Activated CD8-positive, alpha-beta memory T cell treated with anti-CD3 and anti-CD28 coated beads for 1 hour (primary cell): ENCODE measurements at places on chromosomes 6 and 20.

- DNase-seq = no peak
These were observed 21.2 kb upstream of the MEP1A start for GRCh38 chr6:46772016-46772415.

DNA sequence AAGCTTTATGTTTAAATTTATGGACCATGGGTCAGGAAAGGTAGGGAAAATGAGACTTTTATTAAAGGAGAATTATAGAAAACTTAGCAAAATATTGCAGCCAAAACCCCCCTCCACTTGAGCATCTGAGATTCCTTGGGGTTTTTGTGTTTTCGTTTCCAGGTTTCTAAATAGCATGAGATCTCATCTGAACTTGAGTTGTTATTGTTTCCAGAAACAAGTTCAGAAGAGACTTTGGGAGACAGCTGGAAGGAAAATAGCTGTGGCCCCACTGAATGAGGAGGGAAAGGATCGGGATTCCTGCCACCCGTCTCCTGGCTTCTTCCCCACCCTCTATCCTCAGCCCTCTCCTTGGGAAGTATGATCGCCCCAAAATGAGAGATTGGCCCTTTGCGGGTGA is 75.5 kb downstream of the TBC1D7 start:
- DNase-seq = no peak

DNA sequence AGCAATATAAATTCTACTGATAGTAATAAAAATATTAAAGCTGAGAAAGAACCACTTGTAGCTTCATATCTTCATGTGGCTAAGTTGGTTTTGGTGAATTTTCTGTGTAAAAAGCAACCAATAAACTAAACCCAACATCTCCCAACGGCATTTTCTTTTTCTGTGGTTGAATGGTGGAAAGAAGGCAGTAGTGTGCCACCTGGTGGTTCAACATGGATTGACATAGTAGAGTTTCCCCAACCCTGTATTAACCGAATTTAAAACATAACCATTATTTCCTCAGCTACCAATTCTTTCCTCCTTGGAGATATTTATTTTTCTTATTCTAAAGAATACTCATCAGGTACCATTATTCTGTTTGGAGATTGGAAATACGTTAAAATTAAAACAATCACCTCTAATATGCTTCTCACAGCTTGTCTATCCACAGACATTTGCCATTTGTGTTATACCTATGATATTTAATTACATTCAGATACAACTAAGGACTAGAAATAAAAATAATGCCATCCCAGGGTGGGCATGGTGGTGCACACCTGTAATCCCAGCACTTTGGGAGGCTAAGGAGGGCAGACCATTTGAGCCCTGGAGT is 117.1 kb upstream of the EEF1E1 start:
- no peak for DNase-seq

DNA sequence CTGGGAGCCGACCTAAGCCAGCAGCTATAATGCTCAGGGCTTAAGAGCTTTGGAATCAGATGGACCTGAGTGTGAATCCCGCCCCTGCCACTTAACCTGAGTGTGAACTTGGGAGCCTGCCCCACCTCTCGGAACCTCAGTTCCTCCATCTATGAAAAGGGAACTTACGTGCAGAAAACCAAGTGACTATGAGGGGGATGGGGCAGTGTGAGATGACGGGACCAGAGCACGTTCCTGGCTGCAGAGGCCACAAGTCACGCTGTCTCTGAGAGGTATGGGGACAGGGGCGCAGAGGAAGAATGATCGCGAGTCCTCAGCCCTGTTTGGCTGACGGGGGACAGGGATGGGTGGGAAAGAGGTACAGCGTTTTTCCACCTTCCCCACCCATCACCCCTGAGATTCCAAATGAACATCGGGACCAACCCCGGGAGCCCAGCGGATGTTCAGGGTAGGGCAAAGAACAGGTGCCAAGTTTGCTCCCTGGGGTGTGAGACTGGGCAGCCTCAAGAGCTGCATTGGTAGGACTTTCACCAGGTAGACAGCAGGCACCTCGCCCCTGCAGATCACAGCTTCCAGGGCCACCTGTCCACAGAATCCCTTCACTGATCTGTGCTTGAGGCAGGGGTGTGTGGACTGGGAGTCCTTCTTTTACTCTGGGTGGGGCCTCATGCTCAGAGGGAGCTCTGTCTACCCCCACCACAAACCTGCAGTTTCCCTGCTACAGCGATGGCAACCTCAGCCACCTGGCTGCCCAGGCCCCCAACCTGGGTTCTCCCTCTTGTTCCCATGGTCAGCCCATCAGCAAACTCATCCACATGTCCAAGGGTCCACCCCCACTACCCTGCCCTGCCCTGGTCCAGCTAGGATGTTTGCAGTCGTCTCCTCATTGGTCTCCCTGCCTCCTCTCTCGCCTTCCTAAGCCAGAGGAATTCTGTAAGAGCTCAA is 85.8 kb downstream of the CEBPB start:
- no peak for DNase-seq

GRCh38 chr6:136333824-136334464 is 44.3 kb upstream of the BCLAF1 start:
- DNase-seq = no peak

- DNase-seq = no peak
These were observed 17.4 kb upstream of the PRDM13 start for GRCh38 chr6:99589290-99589672.

DNA sequence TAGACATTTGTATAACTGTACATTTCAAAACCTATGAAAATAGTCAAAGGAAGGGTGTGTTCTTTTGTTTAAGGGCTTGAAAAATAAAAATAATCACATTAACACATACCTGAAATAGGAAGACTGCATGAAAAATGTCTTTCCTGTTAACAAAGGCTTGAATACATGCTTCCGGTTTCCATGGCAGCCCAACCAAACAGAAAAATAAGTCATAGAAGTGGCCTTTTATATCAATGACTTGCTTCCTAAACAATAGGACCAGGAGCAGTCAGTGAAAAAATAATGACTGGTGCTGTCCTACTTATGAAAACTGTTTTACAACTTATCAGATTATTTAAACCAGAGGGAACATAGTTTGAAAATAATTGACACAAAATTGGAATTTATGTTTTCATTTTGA is 412.6 kb upstream of the PLCB4 start:
- no peak for DNase-seq
